ENCODE measurements at places on chromosomes 6 and 20.
A peak's percentile ranks its signal among the peaks of the same experiment; 100 is the strongest.

DNA sequence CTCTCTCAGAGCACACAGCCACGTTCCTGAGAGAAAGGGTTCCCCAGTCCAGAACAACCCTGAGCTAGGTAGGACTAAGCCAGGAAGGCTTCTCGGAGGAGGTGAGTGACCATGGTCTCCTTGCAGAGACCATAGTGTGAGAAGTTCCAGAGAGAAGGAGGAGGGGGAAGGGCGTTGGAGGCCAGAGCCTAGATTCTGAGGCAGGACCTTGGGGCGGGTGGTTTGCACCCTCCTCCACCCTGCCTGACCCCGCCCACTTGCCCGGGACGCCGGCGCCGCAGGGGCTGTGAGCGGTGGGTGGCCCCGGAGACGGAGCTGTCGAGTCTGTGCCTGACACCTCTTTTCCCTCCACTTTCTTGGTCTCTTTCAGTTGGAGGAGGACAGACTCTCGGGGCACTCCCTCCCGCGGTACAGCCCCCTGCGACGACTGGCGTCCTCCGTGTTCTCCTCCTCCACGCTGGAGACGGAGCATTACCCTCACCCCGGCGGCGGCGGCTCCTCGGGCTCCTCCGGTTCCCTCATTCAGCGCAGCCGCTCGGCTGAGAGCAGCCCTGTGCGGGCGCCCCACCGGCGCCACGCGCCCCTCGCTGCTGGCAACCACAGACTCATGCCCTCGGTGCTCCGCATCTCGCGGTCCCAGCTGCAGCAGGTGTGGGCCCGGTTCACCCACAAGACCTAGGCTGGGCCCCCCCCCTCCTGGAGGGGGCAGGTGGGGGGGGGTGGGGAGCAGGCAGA is 26.2 kb downstream of the TTBK1 start:
- H3K4me3 ChIP-seq, result peak overlapping the region; percentile 15
- H3K4me1 ChIP-seq, result peaks cover 9% of the 10 kb centered on the region
- no peaks in the 10 kb centered on the region for H3K36me3 ChIP-seq
- no peak overlapping the region for H3K27ac ChIP-seq
- H3K27me3 ChIP-seq, result peaks cover 16% of the 10 kb centered on the region

DNA sequence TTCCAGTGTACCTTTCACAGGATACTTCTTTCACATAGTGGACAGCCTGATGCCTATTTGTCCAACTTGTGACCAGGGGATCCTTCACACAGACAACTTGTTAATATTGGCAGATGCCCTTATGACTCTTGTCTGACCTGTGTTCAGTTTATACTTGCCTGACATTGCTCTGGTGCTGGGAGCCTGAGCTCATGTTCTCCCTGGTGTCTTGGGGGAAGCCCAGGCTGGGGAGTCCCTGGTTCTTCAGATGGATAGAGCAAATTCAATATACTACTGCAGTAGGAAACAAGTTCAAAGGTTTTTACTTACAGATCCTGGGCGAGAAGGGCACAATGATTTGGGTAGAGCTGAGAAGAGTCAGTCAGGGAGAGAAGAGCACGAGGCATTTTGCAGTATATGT is 76.1 kb downstream of the NKAIN2 start:
- no peaks in the 10 kb centered on the region for H3K36me3 ChIP-seq
- H3K27me3 ChIP-seq, result no peaks in the 10 kb centered on the region
- no peak overlapping the region for H3K4me3 ChIP-seq
- H3K27ac ChIP-seq, result no peak overlapping the region

- no peak overlapping the region for H3K4me3 ChIP-seq
- no peaks in the 10 kb centered on the region for H3K27me3 ChIP-seq
- peaks cover 10% of the 10 kb centered on the region for H3K36me3 ChIP-seq
Observed at GRCh38 chr6:12136905-12137304, 124.8 kb downstream of the HIVEP1 start.

GRCh38 chr6:10373642-10374359 is 41.1 kb downstream of the TFAP2A start:
- H3K4me3 ChIP-seq, result no peak overlapping the region
- no peak overlapping the region for H3K27ac ChIP-seq
- H3K4me1 ChIP-seq, result no peaks in the 10 kb centered on the region
- no peaks in the 10 kb centered on the region for H3K27me3 ChIP-seq

DNA sequence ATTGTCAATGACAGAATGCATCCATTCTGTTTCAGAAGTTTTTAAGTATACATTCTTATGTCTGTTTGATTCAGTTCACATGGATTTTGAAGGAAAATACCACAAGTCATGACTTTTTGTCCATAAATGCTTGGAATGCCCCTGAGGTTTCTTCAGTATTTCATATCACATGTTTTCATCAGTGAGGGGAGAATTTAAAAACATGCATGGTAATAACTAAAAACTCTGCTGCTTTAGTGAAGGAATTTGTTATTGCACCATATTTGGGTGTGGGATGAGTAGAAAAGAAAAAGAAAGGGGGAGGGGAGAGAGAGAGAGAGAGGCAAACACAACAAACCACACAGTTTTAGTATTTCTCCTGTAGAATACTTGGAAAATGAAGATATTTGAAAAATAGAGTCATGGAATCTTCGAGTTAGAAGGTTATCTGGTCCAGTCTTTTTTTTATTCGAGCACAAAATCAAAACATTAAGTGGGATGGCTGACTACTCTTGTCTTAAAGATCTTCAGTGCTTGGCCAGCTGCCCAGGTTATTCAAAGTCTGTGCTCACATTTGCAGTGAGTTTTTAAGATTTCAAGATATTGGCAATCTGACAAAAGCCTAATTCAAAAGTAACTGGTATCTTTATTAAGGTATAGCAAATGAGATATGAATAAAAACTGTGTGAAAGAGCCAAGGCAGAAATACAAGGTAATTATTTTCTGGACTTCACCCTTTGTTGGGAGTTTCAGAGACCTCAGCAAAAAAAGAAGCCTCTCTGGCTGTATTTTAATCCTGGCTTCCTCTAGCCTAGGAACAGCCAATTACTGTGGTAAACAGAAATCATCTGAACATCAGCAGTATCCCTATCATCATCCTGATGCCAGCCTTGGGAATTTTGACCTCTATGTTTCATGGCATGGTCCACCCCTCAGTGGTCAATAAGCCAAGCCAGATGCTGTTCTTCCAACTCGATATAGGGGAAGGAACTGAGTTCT is 687.9 kb upstream of the CITED2 start:
- H3K27ac ChIP-seq, result no peak overlapping the region
- no peak for DNase-seq
- H3K4me1 ChIP-seq, result no peaks in the 10 kb centered on the region
- H3K4me3 ChIP-seq, result no peak overlapping the region

GRCh38 chr6:107357842-107358241 is 101.5 kb downstream of the PDSS2 start:
- no peaks in the 10 kb centered on the region for H3K36me3 ChIP-seq
- no peak overlapping the region for H3K27ac ChIP-seq
- peaks cover 1% of the 10 kb centered on the region for H3K4me1 ChIP-seq
- H3K27me3 ChIP-seq, result no peaks in the 10 kb centered on the region

DNA sequence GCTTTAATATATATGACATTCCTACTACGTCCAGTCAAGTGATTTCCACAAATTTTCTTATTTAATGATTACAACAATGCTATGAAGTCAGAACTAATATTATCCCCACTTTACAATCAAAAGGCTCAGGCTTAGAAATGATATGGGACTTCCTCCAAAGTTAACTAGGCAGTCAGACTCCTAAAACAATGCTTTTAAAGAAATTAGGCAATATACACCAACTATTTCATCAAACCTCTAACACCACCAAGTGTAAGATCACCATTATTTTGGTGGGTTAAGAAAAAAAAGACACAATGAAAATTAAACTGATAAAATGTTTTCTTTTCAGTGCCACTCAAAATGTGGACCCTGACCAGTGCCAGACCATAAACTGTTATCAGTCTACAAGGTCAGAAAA is 256.1 kb upstream of the RUNX2 start:
- no peaks in the 10 kb centered on the region for H3K36me3 ChIP-seq
- no peak overlapping the region for H3K27ac ChIP-seq
- no peak overlapping the region for H3K4me3 ChIP-seq
- H3K27me3 ChIP-seq, result no peaks in the 10 kb centered on the region

DNA sequence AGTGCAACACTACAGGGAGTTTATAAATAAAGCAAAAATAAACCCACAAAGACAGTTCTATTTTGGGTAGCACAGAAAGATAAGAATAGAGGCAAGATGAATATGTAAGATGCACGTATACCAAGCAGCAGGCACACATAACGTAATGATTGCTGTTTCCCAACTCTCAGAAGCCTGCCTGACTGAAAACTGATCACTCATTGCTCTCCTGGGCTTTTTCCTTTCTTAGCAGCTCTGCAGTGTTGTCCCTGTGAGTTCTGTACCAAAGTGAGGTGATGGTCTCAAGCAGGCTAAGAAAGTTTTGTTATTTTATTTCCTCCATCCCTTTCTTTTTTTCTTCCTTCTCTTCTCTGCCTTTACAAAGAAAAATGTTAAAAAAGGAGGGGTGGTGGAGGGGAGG is 522.0 kb upstream of the MAN1A1 start:
- no peak overlapping the region for H3K4me3 ChIP-seq
- H3K27me3 ChIP-seq, result no peaks in the 10 kb centered on the region
- no peaks in the 10 kb centered on the region for H3K36me3 ChIP-seq
- H3K27ac ChIP-seq, result no peak overlapping the region
- no peaks in the 10 kb centered on the region for H3K4me1 ChIP-seq

DNA sequence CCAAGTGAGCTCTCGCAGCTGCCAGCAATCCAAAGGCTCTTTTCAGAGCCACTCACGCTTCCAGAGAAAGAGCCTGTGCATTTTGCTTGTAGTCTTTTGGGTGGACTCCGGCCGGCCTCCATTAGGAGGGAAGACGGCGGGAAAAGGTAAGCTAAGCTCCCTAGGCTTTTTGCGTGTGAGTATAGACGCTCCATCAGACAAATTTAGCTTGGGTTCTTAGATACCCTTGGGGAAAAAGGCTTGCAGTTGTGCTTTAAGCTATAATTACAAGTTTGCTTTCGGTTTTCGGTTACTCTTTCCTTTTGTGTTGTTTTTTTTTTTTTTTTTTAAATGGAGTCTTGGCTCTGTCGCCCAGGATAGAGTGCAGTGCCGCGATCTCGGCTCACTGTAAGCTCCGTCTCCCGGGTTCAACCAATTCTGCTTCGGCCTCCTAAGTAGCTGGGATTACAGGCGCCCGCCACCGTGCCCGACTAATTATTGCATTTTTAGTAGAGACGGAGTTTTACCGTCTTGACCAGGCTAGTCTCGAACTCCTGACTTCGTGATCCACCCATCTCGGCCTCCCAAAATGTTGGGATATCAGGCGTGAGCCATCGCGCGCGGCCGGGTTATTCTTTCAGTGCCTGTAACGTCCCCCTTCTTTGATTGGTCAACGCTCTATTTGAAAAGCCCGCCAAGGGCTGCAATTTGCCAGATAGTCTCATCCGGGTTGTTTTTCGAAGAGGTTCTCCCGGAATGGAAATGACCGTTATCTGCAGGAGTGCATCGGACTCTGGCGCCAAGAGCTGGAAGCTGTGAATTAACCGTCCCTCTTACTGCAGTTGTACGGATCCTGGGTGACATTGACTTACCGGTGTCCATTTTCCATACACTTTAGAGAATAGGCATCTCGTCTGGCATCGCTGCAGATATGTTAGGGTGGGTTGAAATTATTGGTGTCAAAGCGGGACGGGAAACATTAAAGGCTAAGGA is 18.1 kb downstream of the OR2B2 start:
- no peaks in the 10 kb centered on the region for H3K27me3 ChIP-seq
- H3K27ac ChIP-seq, result peak overlapping the region; percentile 14
- H3K36me3 ChIP-seq, result no peaks in the 10 kb centered on the region
- 0 out of 2 replicates have a peak, but pooled peaks cover 1% of the 10 kb centered on the region for H3K4me1 ChIP-seq

GRCh38 chr6:35673755-35674154 is 15.0 kb downstream of the FKBP5 start:
- H3K4me1 ChIP-seq, result no peaks in the 10 kb centered on the region
- H3K27me3 ChIP-seq, result no peaks in the 10 kb centered on the region
- no peak for DNase-seq
- no peak overlapping the region for H3K27ac ChIP-seq
- H3K36me3 ChIP-seq, result no peaks in the 10 kb centered on the region

- no peak overlapping the region for H3K4me3 ChIP-seq
- H3K27me3 ChIP-seq, result no peaks in the 10 kb centered on the region
- no peak for DNase-seq
- H3K4me1 ChIP-seq, result no peaks in the 10 kb centered on the region
- H3K27ac ChIP-seq, result no peak overlapping the region
Observed at GRCh38 chr6:108618623-108619152, 58.0 kb downstream of the FOXO3 start.

DNA sequence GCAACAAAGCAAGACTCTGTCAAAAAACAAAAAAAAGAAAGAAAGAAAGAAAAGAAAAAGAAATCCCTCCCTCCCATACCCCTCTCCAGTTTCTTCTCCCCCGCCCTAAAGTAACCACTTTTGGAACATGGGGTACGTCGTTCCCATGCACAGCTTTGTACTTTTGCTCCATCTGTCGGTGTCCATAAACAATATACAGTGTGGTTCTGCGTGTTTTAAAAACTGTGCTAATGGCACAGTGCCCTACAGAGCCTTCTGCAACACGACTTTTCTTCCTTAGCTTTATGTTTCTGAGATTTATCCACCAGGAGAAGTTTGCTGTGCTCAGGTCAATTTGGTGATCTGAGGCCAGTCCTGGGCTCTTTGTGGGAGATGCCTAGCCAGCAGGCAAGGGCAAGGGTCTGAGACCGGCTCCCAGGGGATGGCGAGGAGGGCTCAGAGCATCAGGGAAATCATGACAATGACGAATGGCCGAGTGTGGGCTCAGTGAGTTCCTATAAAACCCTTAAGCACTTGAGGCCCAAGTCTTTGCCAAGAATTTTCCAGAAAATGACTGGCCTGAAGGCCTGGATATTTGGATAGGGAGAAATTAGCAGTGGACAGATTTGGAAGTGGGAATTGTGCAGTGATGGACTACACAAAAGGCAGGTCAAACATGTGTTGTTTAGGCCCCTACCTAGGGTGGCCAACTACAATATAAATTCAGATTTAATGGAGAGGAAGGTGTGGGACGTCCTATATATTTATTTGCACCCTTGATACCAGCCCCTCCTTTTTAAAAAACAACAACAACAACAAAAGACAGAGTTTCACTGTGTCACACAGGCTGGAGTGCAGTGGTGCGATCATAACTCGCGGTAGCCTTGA is 1.9 kb upstream of the BCAS4 start:
- peaks cover 3% of the 10 kb centered on the region for H3K4me1 ChIP-seq
- DNase-seq, result no peak
- H3K27me3 ChIP-seq, result no peaks in the 10 kb centered on the region
- H3K27ac ChIP-seq, result no peak overlapping the region

DNA sequence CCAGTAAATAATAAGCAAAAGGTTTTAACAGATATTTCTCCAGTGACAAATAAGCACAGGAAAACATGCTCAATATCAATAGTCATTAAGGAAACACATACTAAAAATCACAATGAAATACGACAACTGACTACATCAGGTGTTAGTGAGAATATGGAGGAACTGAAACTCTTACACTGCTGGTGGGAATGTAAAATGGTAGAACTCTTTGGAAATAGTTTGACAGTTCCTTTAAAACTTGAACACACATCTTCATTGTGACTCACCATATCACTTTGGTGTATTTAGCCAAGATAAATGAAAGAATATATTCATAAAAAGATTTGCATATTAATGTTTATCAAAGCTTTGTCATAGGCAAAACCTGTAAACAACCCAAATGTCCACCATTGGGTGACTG is 11.3 kb upstream of the MAP3K5 start:
- no peak overlapping the region for H3K27ac ChIP-seq
- no peaks in the 10 kb centered on the region for H3K4me1 ChIP-seq
- DNase-seq, result no peak
- H3K4me3 ChIP-seq, result no peak overlapping the region
- no peaks in the 10 kb centered on the region for H3K27me3 ChIP-seq
- no peaks in the 10 kb centered on the region for H3K36me3 ChIP-seq

GRCh38 chr20:58891718-58892140 is 39.2 kb downstream of the GNAS start:
- no peak for DNase-seq
- no peaks in the 10 kb centered on the region for H3K27me3 ChIP-seq
- H3K36me3 ChIP-seq, result no peaks in the 10 kb centered on the region
- no peak overlapping the region for H3K27ac ChIP-seq
- no peaks in the 10 kb centered on the region for H3K4me1 ChIP-seq

- H3K27me3 ChIP-seq, result no peaks in the 10 kb centered on the region
- no peaks in the 10 kb centered on the region for H3K4me1 ChIP-seq
Observed at GRCh38 chr6:143878272-143878760, 14.0 kb downstream of the ZC2HC1B start.
